AG08395 (cell line): ENCODE measurements at places on chromosomes 5 and 9.
A peak's percentile ranks its signal among the peaks of the same experiment; 100 is the strongest.

DNA sequence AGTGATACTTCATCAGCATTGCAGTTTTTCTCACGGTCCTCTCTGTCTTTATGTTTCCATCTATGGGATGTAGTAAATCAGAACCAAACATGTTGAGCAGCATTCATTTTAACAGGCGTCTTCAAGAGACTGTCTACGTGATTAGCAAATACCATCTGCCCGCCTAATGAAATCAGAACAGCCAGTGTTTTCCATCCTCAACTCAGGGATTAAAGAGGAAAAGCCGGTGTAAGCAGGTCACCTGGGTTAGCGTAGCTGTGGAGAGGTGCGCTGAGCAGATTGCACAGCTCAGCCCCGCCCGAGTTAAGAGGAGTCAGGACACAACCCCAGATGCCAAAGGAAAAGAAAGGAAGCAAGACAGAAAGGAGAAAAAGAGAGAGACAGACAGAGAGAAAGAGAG is 54.3 kb upstream of the ANKRD33B start:
- no peak for DNase-seq

GRCh38 chr9:83972286-83972685 is 7.7 kb downstream of the HNRNPK start:
- no peak for DNase-seq

- no peak for DNase-seq
Observed at GRCh38 chr5:52910071-52910470, 79.1 kb upstream of the ITGA2 start.

- no peak for DNase-seq
Observed at GRCh38 chr5:77707791-77708190, 68.3 kb downstream of the TBCA start.

DNA sequence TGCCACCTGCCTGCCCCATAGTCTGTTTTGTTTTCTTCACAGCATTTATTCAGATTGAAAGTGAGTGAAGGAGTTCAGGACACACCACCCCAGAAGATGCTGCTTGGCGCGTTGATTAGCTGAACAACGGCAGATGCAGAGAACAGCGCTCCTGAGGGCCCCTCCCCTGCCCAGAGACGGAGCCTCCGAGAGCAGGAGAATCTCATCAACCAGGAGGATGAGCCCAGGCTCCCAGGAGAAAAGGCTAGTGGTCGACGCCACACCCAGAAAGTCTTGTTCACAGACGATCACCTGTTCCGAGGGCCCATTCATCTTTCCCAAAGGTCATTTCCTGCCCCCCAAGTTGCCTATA is 180.4 kb upstream of the PPP1R26 start:
- no peak for DNase-seq

DNA sequence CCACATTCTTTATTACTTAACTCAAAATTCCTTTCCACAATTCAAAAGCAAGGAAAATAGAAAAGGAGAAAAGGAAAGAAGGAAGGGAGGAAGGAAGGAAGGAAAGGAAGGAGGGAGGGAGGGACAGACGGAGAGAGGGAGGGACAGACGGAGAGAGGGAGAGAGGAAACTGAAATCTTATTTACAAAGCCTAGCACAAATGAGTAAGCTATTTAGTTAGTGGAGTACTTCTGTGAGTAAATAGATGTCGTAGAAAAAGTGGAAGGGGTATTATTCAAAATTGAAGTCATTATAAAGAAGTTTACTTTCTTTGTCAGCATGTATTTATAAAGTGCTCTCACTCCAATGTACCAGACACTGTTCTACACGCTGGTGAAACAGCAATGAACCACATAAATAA is 177.9 kb downstream of the CETN3 start:
- no peak for DNase-seq

GRCh38 chr9:34545497-34545896 is 22.7 kb upstream of the ENHO start:
- no peak for DNase-seq

GRCh38 chr5:56490971-56491468 is 257.9 kb upstream of the ANKRD55 start:
- DNase-seq: no peak

DNA sequence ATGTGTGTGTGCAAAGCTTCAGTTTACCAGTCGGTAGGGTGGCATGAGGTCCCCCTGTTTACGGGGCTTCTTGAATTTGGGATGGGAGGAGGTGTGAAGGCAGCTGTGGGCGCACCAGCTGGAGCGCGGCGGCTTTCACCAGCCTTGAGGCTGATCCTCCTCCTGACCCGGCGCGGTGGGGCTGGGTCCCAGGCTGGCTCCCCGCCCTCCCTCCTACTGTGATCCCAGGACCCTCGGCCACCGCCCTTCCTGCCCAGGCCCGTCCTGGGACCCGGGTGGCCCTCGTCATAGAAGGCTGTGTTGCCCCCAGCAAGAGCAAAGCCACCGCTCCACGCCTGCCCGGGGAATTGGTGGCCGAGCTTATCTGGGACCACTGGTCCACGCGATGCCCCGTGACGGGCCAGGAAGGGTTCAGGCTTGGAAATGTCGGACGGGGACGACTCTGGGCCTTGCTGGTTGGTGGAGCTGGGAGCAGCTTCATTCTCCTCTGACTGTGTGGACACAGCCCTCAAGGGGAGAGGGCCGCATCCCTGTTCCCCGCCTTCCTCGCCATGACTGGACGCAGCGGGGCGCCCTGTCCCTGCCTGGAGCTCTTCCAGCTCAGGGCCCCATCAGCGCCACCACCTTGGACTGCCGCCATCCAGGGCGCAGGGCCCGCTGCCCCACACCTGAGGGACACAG is 271.1 kb upstream of the IRX1 start:
- DNase-seq: no peak

- DNase-seq: peak; percentile 21
Observed at GRCh38 chr5:141605523-141606277, 13.1 kb downstream of the DIAPH1 start.

GRCh38 chr5:168260353-168261226 is 30.9 kb upstream of the WWC1 start:
- no peak for DNase-seq

DNA sequence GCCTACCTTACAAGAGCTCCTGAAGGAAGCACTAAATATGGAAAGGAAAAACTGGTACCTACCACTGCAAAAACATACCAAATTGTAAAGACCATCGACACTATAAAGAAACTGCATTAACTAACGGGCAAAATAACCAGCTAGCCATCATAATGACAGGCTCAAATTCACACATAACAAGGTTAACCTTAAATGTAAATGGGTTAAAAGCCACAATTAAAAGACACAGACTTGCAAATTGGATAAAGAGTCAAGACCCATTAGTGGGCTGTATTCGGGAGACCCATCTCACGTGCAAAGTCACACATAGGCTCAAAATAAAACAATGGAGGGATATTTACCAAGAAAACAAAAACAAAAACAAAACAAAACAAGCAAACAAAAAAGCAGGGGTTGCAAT is 49.4 kb downstream of the POU5F2 start:
- DNase-seq: no peak

DNA sequence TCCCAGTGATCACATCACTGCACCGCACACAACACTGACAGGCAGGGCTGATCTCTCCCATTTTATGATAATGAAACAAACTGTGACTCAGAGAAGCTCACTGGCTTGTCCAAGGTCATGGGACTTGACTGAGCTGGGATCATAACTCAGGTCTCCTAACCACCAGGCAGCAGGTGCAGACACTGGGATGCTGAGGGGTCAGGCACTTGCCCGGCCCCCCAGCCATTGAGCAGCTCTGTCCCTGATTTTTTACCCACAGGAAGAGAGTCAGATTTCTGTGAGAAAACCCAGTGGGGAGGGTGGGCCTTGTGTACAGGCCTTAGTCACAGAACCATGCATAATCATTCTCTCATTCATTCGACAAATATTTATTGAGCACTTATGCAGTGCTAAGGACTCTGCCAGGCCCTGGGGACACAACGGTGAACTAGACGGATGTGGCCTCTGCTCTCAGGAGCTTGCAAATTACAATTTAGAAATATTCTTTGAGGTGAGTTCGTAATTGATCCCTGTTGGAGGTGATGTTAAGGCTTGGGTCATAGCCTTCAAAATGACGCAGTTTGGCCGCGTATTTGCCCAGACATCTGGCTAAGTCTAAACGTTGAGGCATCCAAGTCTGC is 54.5 kb upstream of the TGFBR1 start:
- peak; percentile 49 for DNase-seq

- DNase-seq: peak; percentile 46
Observed at GRCh38 chr5:110769000-110769681, 30.3 kb downstream of the SLC25A46 start.

GRCh38 chr5:123545506-123545905 is 33.5 kb downstream of the CSNK1G3 start:
- no peak for DNase-seq

- peak; percentile 65 for DNase-seq
Observed at GRCh38 chr9:35827486-35827885, 1.0 kb downstream of the FAM221B start.

GRCh38 chr5:120919017-120919416 is 454.9 kb downstream of the PRR16 start:
- DNase-seq: no peak

- no peak for DNase-seq
Observed at GRCh38 chr9:95058795-95059386, 258.6 kb downstream of the FANCC start.

DNA sequence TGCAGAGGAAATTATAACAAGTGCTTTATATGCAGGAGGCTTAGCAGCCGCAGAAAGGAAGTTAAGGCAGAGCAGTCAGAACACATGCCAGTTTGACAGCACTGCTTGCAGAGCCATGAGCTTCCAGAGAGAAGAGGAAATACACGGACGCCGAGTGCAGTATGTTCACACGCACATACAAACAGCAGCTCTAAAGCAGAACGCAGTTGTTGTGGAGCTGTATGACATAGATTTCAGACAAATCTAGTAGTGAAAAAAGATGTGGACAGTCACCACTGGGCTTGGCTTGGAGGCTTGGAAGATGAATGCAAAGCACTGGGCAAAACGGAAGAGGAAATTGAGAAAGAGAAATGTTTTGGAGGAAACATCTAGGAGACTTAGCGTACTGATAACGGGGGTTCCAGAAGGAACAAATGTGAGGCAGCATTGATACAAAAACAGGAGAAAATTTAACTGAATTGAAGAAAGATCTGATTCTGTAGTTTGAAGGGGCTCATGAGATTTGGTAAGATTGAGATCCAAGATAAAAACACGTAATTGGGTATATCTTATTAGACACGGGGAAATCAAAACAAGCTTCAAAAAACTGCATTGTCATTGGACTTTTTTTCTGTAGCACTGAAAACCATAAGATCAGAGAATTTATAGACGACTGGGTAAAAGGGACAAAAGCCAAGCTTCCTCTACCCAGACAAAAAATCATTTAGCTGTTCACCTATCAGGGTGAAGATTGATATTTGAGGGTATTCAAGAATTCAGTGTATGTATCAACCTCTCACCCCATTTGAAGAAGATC is 19.6 kb upstream of the ROPN1L start:
- no peak for DNase-seq

GRCh38 chr5:168449166-168449565 is 37.1 kb upstream of the RARS1 start:
- DNase-seq: no peak

GRCh38 chr5:82259172-82259800 is 18.9 kb downstream of the RPS23 start:
- peak; percentile 45 for DNase-seq

DNA sequence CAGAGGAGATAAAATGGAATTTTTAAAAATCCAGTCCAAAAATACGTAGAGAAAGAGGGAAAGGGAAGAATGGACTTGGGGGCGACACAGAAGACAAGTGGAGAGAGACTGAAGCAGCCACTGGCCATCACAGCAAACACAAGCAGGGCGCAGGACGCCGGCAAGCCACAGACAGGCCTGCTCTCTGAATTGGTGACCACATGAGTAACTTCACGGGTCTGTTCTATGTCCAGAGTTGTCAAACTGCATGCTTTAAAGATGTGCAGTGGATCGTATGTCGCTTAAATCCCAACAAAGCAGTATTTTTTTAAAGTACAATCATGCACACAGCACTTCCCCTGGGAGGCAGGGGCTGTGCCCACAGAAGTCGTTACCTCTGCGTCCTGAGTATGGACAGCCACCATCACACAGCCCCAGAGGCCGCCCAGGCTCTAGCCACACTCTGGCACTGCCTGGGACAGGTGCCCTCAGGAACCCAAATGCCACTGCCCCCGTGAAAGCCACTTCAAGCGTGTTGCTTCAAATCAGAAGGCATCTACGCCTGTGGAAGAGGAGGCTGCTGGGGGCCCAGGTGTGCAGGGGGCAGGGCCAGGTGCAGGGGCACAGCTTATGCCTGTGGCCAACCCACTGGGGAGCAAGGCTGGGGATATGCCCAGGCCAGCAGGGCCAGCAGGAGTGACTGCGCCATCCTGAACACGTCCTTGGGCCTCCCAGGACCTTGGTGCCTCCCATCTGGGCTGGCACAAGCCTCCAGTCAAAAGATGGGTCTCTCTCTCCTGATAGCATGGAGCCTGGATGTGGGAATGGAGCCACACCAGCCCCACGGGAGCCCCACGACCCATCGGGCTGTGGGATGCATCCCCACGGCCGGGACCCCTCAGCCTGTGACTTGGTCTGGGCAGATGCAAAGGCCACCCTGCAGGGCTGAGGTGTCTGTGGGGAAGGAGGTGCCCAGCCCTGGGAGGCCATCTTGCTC is 5.9 kb upstream of the LRRC14B start:
- no peak for DNase-seq

GRCh38 chr5:124980163-124980941 is 233.9 kb upstream of the ZNF608 start:
- no peak for DNase-seq
